ENCODE measurements at places on chromosomes 3 and 15.

DNA sequence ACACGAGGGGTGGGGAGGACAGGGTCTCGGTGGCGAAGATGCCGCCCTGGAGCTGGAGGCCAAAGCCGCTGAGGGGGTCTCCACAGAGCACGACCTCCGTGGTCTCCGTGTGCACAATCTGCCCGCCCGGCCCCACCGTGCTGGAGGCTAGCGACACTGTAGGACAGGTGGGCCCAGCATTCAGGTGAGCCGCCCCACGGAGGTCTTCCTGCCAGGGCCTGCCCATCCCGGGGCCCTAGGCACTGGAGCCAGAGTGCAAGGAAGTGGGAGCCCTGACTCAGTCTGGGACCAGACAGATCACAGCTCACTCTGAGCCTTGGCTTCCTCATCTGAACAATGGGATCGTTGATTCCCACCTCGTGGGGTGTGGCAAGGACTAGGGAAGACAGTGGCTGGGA is 25.8 kb downstream of the GRIP2 start:
- DNase-seq, result no peak

GRCh38 chr15:92608866-92609700 is 46.5 kb downstream of the FAM174B start:
- no peak for DNase-seq

DNA sequence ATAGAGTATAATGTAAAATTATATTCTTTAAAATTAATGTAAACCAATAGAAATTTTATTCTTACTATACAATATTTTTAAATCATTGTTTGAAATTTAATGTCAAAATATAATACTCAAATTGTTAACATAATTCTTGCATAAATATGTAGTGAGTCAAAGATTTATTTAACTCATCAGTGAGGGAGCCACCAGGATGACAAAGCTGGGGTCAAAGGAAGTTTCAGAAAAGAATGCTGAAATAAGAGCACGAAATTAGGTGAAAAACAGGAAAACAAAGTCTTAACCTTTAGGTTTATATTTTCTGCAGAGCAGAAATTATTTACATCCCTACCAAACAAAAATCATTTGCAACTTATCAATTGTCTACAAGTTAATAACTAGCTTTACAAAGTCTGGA is 74.1 kb downstream of the DIPK2A start:
- no peak for DNase-seq

- no peak for DNase-seq
Measured at GRCh38 chr3:177449360-177450006, 252.2 kb upstream of the TBL1XR1 start.

- no peak for DNase-seq
Measured at GRCh38 chr15:89675606-89676005, 3.6 kb downstream of the PLIN1 start.

GRCh38 chr3:41155834-41156233 is 43.5 kb upstream of the CTNNB1 start:
- no peak for DNase-seq

Data from NCI-H2081 (cell line).